ENCODE measurements at places on chromosomes 5 and 9. TPM values are rescaled to one million over a fixed set of nuclear protein-coding genes. Genes with fewer than 3 reads are reported as not detected.

- no peak for DNase-seq
These were observed 123.9 kb upstream of the HAPLN1 start for GRCh38 chr5:83844449-83845068.

The PAX5 gene
- not detected for total RNA-seq

- DNase-seq: no peak
These were observed 64.9 kb downstream of the COL5A1 start for GRCh38 chr9:134706522-134706921.

DNA sequence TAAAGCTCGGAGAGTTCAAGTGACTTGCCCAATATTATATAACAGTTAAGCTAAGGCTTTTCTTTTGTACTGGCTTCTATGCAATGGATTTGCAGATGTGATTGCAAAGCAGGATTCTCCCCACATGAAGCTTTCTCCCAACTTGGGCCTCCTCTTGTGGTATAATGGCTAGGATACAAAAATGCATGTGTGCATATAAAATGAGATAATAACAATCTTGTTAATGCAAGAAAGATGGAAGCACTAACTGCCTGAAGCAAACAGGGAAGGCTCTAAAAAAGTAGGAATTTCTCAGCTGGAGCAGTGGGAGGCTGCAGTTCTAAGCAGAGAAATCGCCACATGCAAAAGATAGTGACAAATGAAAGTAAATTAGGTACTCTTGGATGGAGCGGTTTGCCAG lies 444.2 kb upstream of the RIOK2 start:
- DNase-seq: no peak

The TMEM245 gene
- total RNA-seq: 17.1 TPM
